ENCODE measurements at places on chromosomes 6 and 20.

DNA sequence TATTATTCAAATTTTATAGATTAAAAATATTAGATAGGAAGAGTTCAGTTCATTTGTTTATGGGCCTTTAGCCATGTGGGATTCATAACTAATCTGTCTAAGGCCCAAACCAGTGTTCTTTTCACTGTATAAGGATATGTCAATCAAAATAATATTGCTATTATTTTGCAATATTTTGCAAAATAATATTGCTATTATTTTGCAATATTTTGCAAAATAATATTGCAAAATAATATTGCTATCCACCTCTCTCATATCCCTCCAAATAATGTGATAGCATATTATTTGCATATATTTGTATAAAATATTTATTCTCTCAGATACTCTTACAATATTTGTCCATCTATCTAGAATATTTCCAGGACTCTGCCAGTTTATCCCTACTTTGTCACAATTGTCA lies 595.3 kb upstream of the PTCHD4 start:
- no peak for DNase-seq

- DNase-seq: no peak
Measured at GRCh38 chr6:45917439-45917838, 98.2 kb downstream of the CLIC5 start.

DNA sequence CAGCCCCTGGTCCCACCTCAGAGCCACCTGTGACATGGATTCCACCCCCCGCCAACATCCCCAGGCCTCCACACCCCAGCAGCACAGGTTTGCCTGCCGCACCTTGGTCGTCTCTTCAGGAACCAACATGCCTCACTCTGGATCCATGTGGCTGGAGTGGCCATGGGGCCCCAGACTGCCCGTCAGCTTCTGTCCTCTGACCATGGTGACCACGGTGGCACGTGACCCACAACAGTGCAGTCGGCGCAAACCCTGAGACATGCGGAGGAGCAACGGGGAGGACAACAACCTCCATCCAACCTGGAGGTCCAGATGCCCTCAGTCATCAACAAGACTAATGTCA lies 85.6 kb downstream of the ANKRD60 start:
- no peak for DNase-seq

DNA sequence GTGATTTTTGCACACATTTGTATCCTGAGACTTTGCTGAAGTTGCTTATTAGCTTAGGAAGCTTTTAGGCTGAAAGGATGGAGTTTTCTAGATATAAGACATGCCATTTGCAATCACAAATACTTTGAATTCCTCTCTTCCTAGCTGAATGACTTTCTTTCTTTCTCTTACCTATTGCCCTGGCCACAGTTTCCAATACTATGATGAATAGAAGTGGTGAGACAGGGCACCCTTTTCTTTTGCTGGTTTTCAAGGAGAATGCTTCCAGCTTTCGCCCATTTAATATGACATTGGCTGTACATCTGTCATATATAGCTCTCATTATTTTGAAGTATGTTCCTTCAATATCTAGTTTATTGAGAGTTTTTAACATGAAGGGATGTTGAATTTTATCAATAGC lies 409.6 kb upstream of the EPHA7 start:
- no peak for DNase-seq

DNA sequence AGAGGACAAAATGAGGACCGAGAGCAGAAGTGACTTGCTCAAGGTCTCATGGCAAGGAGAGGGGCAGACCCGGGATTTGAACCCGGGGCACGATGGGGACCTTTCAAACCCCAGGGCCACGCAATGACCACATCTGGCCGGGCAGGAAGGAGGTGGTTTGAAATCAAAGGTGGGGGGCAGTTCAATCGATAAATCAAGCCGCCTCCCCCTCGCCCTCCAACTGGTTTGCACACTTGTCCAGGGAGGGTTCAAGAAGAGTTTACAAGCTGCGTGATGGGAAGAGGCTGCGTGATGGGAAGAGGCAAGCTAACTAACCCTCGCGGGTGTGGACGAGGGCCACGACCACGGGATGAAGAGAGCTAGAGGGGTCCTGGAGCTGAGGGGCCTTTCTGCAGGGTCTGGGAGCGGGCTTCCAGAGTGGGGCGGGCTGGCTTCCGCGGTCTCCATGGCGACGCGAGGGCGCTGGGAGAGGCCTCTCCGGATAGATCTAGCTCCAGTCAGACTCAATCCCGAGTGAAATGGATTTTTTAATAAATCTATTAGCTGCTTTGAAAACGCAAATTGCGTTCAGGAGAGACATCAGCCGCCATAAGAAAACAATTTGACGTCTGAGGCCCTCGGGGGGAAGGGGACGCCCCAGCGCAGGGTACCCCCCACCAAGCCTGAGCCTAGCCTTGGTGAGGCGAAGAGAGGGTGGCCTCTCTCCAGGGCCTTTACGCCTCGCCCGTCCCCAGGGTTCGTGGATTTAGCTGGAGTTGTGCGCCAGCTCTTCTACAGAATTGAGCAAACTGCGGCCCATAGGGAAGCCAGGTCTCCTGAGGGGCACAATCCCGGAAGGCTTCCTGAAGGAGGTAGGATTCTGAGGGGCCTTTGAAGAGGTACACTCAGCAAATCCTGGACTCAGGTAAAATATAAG lies 143.9 kb downstream of the GRM4 start:
- no peak for DNase-seq

DNA sequence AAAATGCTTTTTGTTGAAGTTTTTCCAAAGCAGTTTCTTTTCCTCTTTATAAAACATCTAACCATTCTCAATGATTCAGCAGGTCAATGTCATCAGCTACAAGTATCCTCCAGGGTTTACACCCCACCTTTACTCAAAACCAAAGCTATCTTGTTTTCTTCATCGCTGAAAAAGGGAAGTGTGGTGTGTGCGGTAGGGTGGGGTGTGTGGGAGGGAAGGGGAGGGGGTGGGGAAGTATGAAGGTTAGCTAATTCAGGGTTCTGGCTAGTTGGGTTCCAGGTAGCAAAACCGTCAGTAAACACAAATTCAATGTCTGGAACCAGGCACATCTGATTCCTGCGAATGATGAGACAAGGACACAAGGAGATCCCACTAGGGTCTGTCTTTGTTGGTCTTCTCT lies 189.6 kb downstream of the GJA10 start:
- DNase-seq: no peak

DNA sequence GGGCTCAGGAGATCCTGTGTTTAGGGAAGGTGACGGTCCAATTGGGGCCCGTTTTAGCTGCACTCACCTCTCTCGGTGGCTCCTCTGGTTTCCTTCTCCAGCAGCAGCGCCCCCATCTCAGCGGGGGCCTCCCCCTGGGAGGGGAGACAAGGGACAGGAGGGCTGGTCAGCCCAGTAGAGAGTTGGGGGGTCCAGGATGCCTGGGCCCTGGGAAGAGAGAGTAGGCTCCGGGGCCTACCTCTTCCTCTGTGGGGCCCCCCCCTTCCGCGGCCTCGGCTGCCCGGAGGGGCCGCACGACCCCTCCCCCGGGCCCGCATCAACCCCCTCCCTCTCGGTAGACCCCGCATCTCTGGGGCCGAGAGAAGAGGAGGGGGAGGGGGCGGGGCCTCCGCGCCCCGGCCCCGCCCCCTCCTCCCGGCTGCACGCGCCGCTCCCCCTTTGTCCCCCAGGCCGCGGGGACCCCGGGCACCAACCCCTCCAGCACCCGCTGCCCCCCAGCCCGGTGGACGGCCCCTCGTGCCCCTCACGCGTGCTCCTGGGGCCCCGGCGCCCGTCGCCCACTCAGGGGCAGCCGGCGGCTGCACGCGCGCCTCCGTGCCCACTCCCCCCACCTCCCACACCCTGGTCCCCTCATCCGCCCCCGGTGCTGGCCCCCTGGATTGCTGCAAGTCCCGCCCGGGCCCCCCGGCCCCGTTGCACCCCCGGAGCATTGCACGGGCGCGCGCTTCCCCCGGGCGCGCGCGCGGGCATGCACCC lies 464 bp downstream of the EHMT2 start:
- no peak for DNase-seq

DNA sequence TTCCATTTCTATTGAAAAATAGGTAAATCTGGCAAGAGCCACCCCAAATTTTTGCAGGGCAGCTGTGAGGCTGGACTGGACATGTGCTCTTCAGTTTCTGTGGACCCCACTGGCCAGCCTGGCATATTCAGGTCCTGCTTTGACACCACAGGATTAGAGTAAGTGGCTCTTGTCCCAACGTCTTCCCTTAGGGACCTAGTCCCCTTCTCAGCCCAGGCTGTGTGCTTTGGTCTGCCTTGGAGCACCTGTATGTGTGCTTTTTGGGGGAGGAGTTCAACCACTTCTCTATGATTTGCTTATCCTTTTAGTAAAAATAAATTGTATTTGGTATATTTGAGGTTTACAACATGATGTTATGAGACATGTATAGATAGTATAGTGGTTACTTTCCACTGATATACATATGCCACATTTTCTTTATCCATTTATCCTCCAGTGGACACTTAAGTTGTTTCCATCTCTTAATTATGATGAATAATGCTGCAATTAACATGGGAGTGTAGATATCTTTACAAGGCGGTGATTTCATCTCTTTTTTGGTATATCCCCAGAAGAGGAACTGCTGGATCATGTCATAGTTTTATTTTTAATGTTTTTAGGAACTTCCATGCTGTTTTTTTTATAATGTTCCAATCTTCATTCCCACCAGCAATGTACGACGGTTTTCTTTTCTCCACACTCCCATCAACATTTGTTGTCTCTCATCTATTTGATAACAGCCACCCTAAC lies 167.8 kb upstream of the UST start:
- DNase-seq: no peak

- DNase-seq: peak; percentile 2
Measured at GRCh38 chr6:72132851-72133250, 246.5 kb downstream of the RIMS1 start.

DNA sequence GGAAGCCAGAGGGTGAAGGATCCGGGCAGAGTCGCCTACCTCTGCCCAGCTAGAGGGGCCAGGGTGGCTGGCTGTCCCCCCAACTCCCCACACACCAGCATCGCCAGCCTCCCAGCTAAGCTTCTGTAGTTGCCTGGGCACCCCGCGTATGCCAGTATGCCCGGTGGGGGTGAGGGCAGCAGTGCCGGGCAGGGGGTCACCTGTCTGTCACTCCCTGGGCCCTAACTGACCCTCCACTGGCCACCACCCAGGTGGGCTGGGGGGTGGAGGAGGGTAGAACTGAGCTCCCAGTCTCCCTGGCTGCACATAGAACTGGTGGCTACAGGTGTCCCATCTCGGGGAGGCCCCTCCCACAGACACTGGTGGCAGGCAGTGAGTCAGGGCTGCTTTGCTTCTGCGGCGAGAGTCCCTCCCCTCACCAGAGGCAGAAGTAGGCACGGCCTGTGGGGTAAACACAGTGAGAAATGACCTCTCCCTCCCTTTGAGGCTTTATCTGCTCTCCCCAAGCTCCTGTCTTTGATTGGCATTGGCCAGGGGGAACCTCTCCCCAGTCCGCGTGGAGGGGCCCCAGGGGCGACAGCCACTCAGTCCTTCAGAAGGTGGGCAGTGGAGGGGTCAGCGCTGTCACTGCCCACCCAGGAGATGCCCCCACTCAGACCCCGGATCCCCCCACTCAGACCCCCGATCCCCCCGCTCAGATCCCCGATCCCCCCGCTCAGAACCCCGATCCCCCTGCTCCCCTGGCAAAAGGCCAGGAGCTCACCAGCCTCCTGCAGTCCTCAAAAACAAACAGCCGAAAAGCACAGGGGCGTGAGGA lies 2.5 kb downstream of the NTSR1 start:
- peak; percentile 86 for DNase-seq

DNA sequence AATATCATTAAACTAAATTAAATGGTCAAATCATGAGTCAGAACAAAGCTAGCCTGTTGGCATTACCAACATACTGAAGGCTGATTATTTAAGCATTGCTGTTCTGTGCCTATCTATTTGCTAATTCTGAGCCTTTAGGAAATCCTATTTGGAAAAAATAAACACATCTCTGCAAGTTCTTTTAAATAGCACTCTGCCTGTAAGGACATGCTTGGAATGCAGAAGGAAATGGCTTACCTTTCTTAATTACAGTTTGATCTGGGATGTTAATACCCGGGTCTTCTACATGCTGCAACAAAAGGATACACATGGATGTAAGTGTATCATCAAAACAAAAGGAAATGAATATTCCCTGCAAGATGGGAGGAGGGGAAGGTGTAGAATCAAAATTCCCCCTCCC lies 8.3 kb downstream of the TFAP2A start:
- DNase-seq: peak; percentile 59

DNA sequence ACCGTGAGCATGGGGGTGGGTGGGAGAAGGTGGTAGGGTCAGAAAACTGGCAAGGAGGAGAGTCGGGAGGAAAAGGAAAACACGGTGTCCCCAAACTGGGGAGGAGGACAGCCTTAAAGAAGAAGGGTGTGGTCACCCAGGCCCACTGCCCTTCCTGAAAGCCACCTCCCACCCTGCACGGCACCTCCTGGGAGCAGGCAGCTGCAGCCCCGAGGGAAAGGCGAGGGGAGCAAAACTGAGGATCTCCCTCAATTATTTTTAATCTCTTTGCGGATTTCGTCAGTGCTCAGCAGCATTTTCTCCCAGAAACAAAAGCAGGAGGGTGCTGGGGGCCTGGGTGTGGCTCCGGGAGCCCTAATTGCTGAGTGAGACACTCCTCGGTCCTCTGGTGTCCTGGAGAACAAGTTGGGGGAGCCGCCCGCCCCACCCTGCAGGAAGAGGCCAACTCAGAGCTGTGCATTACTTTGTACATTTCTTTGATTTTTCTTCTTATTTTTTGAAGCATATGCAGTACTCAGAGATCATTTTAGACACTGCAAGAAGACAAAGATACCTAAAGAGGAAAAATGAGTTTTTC lies 56.4 kb downstream of the RIOK1 start:
- DNase-seq: no peak

GRCh38 chr6:22737331-22737730 lies 168.0 kb downstream of the HDGFL1 start:
- DNase-seq: peak; percentile 56

GRCh38 chr6:107987805-107988204 lies 29.8 kb upstream of the SEC63 start:
- DNase-seq: no peak

DNA sequence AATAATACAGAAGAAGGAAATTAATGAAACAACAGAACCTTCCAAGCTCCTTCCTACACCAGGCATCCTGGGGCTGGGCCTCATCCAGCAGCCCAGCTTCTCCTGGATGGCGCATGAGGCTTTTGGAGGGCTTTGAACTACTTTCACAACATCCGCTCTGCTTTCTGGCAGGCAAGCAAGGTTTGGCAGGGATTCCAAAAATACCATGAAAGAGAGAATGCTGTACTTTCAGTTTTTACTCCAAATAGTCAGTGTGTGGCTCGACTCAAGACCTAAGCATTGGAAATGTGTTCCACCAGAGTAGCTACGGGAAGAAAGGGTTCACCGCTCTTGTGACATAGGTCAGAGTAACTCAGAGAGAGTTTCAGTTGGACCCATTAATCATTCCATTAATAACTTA lies 125.4 kb downstream of the OPRM1 start:
- no peak for DNase-seq

- DNase-seq: no peak
Measured at GRCh38 chr6:44771647-44772415, 384.3 kb downstream of the CDC5L start.

- DNase-seq: no peak
Measured at GRCh38 chr20:51449498-51450220, 92.9 kb downstream of the NFATC2 start.
